ENCODE measurements at places on chromosomes 6 and 20.

- DNase-seq, result peak; percentile 95
Observed at GRCh38 chr6:31958741-31959739, at the start of the genes NELFE and SKIC2. Gene NELFE, minus strand, starts transcription at chr6:31958971. Its CDS starts 525 bp downstream, at chr6:31958446. Gene SKIC2, plus strand, starts transcription at chr6:31959175. Its CDS starts 18 bp downstream, at chr6:31959193.

DNA sequence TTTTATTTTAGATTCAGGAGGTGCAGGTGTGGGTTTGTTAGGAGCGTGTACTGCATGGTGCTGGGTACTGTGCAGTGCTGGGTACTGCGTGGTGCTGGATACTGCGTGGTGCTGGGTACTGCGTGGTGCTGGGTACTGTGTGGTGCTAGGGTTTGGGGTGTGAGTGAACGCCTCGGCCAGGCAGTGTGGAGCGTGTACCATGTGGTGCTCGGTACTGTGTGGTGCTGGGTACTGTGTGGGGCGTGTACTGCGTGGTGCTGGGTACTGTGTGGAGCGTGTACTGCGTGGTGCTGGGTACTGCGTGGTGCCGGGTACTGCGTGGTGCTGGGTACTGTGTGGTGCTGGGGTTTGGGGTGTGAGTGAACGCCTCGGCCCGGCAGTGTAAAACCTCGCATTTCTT lies 62.9 kb downstream of the WDR27 start:
- DNase-seq, result no peak

DNA sequence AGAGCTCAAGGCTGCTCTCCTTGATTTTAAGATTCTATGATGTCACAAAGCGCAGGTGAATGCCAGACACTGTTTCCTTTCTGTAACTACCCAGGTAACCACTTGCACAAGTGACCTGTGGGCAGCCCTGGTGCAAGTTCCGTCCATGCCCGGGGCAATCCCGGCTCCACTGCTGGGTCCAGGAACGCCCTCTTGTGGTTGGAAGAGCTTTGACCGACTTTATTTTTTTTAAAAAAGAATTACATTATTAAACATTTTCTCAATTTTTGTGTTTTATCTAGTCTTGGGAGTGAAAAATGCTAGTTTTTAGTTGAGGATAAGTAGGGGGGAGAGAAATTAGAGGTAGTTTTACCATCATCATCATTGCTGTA lies 695.2 kb downstream of the QKI start:
- no peak for DNase-seq

- no peak for DNase-seq
Observed at GRCh38 chr20:50186987-50187402, 3.6 kb upstream of the CEBPB start.

- DNase-seq, result no peak
Observed at GRCh38 chr6:121354764-121355163, 20.5 kb upstream of the TBC1D32 start.

- DNase-seq, result no peak
Observed at GRCh38 chr6:31715022-31715958, at the start of gene LY6G6D. Gene LY6G6D, plus strand, starts transcription at chr6:31715348. Its CDS starts 8 bp downstream, at chr6:31715356.

DNA sequence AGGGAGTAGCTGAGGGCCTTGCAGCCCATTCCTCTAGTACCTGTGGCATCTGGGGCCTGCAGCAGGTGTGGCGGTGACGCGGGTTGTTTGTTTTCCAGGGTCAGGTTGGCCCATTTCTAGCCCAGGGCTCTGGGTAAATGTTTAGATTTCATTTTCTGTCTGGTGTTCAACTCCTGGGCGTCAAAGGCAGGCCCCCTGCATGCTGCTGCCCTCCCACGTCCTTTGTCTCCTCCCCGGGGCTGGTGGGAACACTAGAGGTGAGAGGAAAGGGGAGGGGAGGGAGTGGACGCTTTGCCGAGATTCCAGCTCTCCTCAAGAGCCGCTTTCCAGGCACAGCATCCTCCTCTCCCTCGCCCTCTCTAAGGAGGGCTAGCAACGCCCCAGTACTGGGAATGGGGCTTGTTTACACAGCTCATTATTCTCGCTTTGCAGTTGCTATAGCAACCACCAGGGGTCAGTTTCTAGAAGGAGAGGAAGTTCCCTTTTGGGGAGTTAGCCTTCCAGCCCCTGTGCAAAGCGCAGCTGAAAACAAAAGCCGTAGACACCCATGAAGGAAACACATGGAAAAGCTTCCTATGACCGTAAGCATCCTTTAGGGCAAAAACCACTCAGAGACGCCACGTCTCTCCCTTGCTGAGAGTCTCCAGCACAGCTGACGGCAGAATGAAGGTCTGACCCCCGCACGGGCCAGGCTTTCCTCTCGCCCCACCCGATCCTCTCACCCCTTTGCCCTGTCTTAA lies 170.6 kb downstream of the LY86 start:
- peak; percentile 55 for DNase-seq

- DNase-seq, result no peak
Observed at GRCh38 chr20:49573900-49574416, 6.0 kb upstream of the PTGIS start.

- no peak for DNase-seq
Observed at GRCh38 chr6:106475284-106475683, 114.8 kb downstream of the CRYBG1 start.

- no peak for DNase-seq
Observed at GRCh38 chr6:14110001-14110818, 7.4 kb upstream of the CD83 start.

DNA sequence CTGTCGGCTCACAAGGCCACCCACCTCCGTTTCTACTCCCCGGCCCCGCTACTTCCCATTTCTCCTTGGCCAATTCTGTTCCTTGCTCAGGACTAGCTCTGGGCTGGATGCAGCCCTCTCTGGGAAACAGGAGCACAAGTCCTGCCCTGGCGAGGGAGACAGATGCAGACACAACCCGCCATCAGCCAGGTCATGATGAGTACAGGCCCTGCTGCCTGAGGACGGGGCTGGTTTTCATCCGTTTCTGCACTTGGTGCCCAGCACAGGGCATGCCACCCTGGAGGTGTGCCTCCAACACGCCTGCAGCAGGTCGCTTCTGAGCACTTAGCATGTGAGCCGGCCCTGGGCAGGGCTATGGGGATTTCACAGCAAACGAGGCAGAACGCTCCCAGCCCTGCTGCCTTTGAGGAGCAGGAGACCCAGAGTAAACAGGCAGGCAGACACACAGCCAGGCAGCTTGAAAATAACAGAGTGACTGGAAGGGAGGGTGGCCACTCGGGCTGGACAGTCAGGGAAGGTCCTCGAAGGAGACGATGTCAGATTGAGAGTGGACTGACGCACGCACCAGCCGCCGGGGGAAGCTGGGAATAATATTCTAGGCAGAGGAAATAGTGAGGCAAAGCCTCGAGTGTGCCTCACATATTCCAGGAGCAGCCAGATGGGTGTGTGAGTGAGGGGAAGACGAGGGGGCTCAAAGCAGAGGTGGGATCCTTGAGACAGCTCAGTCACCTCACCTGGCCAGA lies 21.2 kb upstream of the VSTM2L start:
- no peak for DNase-seq

GRCh38 chr6:151121900-151122299 lies 117.9 kb upstream of the AKAP12 start:
- DNase-seq, result no peak

GRCh38 chr6:13048113-13048512 lies 280.2 kb downstream of the TBC1D7 start:
- no peak for DNase-seq

DNA sequence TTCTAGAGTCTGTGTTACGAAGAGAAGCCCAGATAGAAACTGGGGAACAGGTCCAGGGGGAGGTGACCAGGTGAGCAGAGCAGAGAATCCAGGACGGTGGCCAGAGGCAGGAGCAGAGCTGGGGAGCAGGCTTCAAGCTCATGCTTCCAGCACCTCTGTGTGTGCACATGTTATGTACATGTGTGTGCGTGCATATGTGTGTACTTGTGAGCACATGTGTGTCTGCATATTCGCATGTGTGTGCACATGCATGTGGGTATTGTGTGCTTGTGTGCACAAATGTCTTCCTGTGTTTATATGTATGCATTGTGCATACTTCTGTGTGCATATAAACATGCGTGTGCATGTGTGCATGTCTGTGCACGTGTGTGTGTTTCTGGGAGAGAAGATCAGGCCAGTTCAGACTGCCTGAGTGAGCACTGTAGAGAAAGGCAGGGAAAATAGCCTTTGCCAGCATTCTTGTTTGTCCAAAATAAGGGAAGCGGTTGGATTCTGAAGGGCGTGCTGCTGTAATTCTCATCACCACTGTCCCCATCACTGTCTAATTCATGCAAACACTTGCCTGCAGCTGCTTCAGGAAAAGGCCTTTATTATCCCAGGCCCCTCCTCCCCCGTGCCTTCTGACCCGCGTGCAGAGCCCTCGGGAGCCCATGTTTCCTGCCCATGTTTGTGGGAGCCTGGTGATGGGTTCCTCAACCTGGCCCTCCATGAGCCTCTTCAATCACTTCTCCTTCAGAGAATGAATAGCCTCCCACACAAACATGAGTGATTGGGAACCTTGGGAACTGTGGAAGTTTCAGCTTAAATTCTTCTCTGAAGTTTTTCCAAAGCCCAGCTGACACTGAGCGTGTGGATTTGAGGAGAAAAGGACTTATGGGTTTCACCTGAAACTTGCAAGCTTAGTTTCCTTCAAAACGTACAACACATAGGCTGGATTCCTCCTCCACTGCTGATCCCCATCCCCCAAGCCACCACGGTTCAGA lies 161.7 kb upstream of the AFDN start:
- DNase-seq, result no peak

DNA sequence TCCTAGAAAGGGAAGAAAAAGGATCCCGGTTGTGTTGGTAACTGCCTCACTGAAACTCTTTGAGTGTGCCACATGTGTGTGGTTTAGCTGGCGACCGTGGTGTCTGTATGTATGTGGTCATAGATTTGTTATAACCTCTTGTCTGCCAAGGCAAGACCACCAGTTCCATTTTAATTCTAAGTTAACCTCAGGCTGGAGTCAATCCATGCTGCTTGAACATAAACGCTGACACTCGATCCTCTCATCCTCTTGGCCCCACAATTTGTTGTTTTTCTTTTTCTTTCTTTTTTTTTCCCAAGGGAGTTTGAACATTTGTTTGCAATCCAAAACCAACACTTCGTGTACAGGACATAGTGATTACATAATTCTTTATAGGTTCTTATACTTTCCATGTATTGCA lies 318.9 kb upstream of the JAG1 start:
- DNase-seq, result no peak

DNA sequence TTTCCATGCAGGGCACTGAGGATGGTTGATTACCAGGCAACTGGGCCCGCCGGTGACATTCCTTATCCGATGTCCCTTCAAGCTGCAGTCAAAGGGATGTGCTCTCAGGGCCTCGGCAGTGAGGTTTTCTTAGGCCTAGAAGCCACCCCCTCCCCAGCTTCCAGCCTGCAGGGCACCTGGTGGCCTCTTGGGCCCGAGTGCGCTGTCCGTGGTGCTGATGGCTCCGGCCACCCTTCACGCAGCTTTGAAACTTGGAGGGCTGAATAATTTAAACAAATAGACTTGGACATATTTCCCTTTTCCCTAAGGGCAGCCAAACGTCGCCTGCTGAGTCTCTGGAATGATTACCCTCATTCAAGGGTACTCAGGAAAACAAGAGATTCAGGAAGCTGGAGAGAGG lies 8.9 kb upstream of the MLN start:
- DNase-seq, result peak; percentile 78

DNA sequence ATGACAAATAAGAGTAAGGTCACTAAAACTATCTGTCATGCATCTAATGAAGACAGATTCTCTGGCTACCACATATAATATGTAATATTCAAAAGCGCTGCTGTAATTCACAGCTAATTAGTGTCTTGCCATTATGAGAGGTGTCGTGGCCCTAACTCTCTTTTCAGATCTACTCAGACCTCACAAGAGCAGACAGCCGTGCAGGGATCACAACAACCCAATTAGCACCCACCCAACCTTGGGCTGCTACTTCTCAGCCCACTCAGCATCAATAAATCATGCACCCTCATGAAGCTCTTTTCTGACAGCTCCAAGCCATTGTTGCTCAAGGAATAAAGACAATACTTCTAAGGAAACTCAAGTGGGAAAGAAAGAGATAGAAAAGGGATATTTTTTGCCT lies 61.5 kb downstream of the FRK start:
- no peak for DNase-seq

- DNase-seq, result no peak
Observed at GRCh38 chr6:157269261-157269794, 54.0 kb downstream of the TMEM242 start.

- no peak for DNase-seq
Observed at GRCh38 chr6:129748901-129749748, 39.1 kb upstream of the ARHGAP18 start.

DNA sequence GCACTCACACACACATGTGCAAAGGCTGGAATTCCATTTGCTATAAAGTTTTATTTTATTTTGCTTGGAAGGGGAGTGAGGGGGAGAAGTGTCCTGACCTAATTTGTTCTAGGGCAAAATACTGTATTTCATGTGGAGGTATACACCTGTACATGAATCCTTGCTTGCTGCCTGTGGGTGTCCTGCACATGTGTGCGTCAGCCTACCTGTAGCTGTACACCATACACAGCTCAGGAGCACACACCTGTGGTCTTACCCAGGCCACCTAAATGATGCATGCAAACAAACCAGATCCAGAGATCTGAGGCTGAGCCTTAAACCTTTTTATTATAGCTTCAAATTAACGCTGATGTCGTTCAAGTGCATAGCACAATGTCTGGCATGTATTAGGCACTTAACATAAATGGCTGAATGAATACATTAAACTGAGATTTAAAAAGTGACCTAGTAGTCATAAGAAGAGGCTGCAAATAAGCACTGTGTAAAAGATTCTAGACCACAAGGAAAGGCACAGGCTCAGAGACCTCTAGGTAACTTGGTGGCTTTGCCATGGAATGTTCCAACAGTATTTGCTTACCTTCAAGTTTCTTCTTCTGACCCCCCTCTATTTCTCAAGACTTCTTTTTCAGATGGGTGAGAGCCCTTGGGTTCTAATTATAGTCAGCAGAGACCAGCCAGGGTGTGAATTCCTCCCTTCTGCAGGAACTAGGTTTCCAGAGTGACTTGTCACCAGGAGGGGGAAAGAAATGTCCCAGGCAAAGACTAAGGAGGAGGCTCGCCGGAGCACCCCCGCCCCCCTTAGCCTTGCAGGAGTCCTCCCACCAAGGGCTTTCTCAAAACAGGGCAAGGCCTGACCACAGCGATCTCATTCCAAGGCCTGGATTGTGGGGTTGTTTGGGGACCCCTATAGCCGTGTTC lies 13.4 kb downstream of the FOXC1 start:
- no peak for DNase-seq

- peak; percentile 57 for DNase-seq
Observed at GRCh38 chr6:99613409-99613704, 6.7 kb downstream of the PRDM13 start.

- no peak for DNase-seq
Observed at GRCh38 chr6:154611241-154611640, 100.8 kb upstream of the CNKSR3 start.

- no peak for DNase-seq
Observed at GRCh38 chr6:168865-169455, 123.3 kb upstream of the DUSP22 start.

- no peak for DNase-seq
Observed at GRCh38 chr6:75102301-75102700, 103.6 kb downstream of the COL12A1 start.

GRCh38 chr6:2741756-2742155 lies 9.0 kb downstream of the MYLK4 start:
- no peak for DNase-seq

- no peak for DNase-seq
Observed at GRCh38 chr6:155371230-155371629, 56.9 kb upstream of the TFB1M start.
